ENCODE measurements at places on chromosomes 3 and 15. TPM values are rescaled to one million over a fixed set of nuclear protein-coding genes. Genes with fewer than 3 reads are reported as not detected.

DNA sequence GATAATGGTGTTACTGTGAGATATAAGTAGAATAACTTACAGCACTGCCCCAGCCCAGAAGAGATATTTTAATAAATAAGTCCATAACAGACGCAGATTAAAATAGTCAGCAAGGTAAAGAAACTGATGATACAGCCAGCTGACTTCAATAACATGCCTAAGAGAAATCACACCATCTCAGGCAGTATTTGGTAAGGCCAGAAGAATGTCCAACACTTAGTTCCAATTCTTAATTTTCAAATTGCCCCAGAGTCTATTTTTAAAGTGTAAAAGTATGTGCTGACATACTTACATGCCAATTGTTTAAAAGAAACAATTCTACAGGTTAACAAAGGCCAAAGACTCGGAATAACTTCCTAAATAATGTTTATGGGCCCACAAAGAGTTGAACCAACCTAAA, 1.6 kb downstream of the GNB4 start:
- DNase-seq: no peak

DNA sequence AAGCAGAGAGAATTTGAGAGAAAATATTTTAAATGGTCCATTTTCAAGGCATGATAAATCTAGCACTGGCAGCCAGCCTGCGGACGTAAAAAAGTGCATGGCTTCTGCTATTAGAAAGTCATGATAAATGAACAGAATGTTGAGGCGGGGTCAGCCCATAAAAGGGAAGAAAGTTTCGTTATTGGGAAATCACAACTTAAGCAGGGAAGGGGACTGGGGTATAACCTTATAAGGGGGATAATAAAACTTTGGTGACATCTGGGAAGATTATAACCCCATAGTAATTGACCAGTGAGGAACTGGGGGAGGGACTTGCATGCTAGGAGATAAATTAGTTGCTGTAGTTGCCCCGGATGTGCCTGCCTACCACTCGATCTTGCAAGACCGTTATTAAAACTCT, 88.4 kb upstream of the PLSCR4 start:
- no peak for DNase-seq

CD80 gene
- not detected for total RNA-seq

DNA sequence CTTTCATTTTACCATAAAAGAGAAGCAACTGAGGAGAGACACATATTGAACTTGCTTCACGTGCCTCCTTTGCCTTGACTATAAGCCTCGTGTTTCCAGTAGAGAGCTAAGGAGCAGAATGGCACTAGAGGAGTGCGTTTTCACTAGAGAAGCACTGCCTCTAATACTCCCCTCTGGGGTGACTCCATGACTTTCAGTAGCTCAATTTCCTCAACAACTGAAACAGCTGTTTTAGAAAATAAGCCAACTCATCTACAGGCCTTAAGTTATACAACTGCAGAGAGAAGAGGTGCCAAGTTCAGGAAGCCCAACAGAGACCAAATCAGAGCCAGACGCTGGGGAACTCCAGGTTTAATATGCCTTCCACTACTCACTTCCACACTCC, 1.9 kb downstream of the UBP1 start:
- DNase-seq: no peak

DNA sequence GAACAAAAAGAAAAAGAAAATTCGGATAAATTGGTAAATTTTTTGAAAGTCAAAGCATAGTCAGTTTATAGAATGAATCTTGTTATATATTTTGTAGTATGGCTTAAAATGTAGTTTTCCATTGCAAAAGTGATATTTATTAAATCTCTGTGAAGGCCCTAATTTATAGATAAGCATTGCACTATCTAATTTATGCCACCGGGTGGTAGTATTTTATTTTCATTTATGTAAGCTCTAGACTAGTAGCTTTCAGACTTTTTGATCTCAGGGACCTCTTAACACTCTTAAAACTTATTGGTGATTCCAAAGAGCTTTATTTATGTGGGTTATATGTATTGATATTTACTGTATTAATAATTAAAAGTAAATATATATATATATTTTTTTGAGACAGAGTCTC, 133.9 kb upstream of the LRRFIP2 start:
- DNase-seq: peak; percentile 40

DNA sequence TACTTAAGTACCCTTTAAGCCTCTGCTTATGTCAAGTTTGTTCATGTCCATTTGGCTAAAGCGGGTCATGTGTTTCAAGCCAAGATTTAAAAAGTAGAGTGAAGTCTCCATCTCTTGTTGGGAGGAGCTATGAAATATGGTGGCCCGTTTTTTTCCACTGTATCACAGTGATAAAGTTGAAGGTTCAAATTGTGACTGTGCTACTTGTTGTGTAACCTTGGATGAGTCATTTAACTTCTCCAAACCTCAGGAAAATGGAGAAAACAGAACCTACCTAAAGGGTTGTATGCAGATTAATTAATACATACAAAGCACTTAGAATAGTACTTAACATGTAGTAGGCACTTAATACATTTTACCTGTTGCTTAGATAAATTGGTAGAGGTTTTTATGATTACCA, 43.4 kb downstream of the SNAPC5 start:
- DNase-seq: no peak

DNA sequence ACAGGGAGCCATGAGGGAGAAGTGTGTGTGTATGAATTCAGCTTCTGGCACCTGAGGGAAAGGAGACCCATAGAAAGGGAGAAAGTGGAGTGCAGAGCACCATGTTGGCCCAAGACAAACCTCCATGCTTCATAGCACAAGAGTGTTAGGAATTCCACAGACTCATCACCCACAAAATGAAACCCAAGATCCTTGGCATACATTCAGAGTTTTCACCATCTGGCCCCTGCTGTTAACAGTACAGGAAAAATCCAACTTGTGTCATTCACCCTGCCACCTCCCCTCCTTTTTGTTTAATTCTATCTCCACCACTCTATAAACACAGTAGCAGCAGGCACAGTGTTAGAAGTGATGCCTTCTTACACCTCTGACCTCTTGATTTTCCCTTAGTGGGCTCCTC, 60.0 kb upstream of the MNS1 start:
- DNase-seq: no peak
